ENCODE measurements at places on chromosomes 13 and 19.

DNA sequence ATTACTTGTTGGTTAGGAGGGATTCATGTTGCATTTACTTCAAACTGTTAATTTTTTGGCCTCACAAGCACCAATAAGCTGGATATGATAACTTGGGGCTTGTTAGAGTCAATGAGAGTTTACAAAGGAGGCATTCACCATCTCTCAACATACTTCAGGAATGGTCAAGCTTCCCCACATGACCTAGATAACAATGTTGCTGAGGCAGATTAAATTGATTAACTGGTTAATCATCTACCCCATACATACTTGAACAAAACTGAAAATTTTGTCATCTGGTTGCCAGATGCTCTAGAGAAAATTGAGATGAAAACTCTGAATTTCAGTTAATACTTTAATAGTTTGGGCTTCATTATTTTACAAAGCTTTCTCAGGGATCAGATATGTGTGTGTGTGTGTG lies 43.0 kb upstream of the UBL3 start:
- no peak for DNase-seq

GRCh38 chr19:5356428-5356827 lies 15.8 kb upstream of the PTPRS start:
- DNase-seq, result no peak

DNA sequence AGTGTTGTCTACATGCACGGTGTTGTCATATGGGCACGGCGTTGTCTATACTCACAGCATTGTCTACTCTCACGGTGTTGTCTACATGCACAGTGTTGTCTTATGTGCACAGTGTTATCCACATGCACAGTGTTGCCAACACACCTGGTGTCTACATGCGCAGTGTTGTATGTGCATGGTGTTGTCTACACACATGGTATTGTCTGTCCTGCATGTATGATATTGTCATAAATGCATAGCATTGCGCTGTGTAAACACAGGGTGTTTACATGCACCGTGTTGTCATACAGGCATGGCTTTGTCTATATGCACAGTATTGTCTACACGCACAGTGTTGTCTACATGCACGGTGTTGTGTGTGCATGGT lies 6.8 kb downstream of the ADPRHL1 start:
- DNase-seq, result no peak

- DNase-seq, result no peak
These were observed 39.3 kb downstream of the TGDS start for GRCh38 chr13:94556621-94557020.

GRCh38 chr19:29467824-29468401 lies 57.9 kb upstream of the VSTM2B start:
- DNase-seq, result peak; percentile 8

DNA sequence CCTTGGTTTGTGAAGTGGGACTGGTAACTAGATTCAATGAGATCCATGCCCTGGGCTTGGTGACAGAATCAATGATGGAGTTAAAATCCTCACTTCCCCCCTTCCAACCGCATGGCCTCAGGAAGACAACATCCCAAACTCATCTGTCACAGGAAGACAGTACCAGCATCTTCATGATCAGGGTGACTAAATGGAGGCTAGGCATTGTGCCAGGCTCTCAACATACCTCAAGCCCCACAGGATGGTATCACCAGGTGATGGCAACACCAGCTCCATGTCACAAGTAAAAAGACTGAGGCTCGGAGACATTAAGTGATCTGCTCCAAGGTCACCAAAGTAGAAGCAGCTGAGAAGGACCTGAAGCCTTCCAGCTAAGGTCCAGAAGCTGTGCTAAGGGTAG lies 14.2 kb downstream of the MED26 start:
- DNase-seq, result no peak

DNA sequence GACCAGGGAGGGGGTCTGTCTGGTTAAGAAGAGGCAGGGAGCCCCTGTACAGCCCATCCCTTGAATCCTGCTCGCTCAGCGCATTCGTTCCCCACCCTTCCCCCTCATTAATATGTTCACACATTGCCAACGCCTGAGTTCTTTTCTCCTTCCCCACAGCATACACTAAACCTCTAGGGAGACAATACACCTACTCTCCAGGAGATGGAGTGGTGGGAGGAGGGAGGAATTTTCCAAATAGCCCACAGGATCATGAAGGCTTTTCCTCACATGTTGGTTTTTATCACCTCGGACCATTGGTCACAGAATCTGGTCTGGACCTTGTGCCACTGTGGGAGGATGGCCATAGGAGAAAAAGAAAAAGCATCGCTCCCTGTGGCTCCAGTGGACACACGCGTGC lies 294.9 kb downstream of the SHISA2 start:
- DNase-seq, result no peak

DNA sequence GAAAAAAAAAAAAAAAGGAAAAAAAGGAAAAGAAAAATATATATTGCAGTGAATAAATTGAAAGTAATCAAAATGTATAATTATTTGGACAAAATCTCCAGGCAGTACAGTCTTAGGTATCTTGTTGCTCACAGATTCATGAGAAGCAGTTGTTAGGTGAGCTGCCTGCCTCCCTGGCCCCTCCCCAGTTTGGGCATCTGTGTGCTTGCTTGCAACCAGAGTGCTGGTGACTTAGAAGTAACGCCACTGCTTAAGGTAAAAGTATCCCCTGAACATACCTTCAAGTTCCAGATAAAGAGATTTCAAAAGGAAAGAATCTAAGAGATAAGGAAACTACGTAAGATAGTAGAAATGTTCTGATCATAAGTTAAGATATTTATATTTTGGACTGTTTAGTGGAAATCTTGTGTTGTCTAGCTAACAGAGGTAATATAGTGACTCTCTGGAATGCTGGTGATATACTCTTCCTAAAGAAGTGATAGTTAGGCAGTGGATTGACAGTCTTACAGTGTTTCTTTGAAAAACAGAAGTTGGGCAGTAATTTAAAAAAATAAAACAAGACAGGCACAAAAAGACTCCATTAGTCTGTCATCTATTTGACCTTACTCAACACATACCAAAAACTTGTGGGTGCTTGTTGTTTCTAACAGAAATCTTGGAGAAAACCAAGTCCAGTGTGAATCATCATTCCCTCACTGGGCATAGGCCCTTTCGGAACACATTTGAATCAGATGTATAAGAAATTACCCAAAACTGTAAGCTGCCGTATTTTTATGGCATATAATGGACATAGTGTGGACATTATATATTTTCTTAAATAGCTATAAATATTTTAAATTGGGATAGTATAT lies 38.3 kb upstream of the KCTD4 start:
- no peak for DNase-seq

DNA sequence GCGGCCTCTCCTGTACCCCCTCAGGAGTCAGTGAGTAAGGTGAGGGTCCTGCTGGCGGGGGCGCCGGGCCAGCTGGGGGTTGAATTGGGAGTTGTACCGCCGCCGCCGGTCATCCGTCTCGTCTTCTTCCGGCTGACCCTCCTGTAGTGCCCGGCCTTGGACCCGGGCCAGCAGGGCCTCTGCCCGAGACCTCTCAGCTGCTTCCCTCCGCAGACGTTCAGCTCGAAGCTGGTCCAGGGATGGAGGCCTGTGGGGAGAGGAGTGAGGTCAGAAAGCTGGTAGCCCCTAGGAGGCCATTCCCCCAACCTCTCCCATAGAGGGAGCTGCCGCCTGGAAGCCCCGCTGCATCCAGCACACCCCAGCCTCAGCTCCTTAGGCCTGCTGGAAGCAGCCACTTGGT lies 3.8 kb downstream of the LENG1 start:
- DNase-seq, result no peak

DNA sequence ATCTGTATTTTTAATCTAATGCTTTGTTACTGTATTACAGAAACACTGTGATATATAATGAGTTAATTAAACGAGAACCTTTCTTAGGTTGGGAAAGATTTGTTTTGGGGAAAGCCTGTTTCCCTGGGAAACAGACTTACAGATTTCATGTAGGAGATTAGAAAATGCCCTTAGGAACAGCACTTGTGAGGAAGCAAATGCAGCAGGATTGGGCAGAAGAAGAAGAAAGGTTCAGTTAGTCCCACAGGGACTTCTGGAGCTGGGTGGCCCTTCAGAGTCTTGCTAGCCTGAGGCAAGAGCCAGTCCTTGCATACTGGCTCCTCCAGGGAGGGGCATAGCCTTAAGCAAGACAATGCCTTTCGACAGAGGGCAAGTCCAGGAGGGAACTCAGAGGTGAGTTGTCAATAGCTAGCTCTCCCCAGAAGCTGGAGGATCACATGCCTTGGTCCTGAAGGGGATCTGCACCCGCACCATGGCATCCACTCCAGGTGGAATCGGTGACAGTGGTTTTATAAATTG lies 36.8 kb downstream of the N4BP2L1 start:
- no peak for DNase-seq

GRCh38 chr13:40145139-40145538 lies 489.7 kb downstream of the COG6 start:
- peak; percentile 75 for DNase-seq

DNA sequence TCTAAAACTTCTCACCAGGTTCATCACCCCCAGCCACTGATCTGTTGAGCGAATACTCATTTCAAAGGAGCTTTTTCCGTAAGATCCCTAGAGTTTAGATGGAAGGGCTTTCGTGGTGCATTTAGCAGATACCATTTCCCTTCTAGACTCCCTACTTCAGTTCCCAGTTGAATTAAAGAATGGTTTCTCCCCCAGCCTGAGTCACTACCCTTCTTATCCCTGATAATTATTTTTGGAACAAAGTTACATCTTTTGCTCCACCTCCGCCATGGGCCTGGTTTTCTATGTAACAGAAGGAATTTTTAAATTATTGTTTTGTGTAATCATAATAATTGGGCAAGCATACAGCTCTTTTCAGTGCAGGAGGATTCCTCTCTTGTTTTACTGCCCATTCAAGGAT lies 22.0 kb downstream of the USPL1 start:
- no peak for DNase-seq

GRCh38 chr19:54256250-54257115 lies 590 bp downstream of the LILRB5 start:
- DNase-seq, result no peak

DNA sequence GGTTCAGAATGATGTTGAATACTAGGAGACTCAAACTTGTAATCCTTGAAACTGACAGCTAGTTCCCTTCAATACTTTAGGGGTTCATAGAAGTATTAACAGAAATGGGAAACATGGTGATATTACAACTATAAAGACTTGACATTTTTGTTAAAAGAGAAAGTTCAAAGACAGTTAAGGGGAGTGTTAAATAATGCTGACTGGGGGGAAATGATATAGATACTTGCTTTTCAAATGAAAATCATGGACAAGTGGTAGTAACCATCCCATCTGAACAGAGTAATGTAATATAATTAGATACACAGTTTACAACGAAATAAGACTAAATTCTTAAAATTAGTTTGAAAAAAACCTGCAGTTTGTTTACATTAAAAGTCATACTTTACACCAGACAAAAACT lies 6.6 kb upstream of the EEF1AKMT1 start:
- DNase-seq, result no peak

DNA sequence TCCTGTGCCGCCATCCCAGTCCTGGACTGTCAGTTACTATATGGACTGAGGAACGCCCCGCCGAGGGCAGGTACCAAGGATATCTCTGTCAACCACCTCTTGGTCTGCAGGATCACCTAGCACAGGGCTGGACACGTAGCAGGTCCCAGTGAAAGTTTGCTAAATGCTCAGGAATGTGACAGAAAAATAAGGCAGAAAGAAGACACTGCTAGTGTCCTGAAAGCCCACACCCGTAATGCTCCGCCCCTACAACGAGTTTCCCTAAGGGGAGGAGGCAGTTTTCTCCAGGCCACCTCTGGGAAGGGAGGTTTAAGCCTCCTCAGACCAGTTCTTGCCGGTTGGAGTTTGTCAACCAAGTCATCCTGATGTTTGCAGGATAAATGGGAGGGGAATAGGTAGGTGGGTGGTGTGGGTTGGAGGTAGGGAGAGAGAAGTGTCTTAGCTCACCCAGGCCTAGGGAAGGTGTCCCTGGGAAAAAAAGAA lies 1.7 kb upstream of the SERTAD3 start:
- DNase-seq, result no peak

DNA sequence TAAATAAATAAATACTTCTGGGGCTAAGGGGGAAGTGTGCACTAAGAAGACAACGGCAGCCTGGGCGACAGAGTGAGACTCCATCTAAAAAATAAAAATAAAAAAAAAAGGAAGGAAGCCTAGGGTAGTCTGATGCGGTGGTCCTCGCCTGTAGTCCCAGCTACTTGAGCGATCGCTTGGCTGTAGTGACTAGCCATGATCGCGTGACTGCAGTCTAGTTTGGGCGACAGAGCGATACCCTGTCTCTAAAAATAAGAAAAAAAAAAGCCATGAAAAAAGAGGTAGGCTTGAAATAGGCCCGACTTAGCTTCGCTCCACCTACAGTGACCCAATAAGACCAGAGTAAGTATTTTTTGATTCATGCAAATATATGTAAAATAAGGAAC lies 661 bp upstream of the BABAM1 start:
- no peak for DNase-seq

- peak; percentile 77 for DNase-seq
These were observed 1.0 kb downstream of the REX1BD start for GRCh38 chr19:18589380-18590272.

- DNase-seq, result no peak
These were observed 209.8 kb downstream of the POU4F1 start for GRCh38 chr13:78393286-78394142.

GRCh38 chr19:5877427-5877826 lies 7.1 kb upstream of the FUT5 start:
- no peak for DNase-seq

DNA sequence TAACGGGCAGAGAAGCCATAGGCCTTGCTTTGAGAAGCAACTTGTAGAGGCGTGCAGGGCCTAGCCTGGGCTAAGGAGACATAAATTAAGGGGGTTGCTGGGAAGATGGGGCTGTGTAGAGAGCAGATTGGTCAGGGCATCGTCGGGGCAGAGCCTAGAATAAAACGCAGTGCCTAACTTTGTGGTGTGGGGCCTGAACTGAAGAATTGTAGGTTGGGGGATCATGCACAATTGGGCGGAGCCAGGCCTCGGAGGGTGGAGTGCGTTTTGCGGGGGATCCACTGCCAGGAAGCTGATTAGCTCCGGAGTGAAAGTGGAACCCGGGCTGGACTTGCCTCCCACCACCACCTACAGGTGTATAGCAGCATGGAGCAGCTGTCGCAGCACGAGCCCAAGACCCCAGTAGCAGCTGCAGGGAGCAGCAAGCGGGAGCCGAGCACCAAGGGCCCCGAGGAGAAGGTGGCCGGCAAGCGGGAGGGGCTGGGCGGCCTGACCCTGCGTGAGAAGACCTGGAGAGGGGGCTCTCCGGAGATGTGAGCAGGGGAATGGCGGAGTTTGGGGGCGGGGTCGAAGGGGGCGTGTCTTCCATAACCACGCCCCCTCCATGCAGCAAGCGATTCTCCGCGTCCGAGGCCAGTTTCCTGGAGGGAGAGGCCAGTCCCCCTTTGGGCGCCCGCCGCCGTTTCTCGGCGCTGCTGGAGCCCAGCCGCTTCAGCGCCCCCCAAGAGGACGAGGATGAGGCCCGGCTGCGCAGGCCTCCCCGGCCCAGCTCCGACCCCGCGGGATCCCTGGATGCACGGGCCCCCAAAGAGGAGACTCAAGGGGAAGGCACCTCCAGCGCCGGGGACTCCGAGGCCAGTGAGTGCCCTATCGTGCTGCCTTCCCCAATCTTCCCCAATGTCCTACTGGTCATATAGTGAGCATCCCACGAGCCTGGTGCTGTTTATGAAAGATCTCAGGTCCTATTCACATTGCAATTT lies 13.8 kb downstream of the DNASE2 start:
- DNase-seq, result peak; percentile 71

- DNase-seq, result no peak
These were observed 8.2 kb downstream of the ZDHHC20 start for GRCh38 chr13:21450936-21451335.

- DNase-seq, result no peak
These were observed 65.6 kb upstream of the TDRD3 start for GRCh38 chr13:60331249-60332012.

GRCh38 chr13:107348471-107348870 lies 780.5 kb upstream of the ARGLU1 start:
- no peak for DNase-seq
